T-helper 2 cell (primary cell): ENCODE measurements at places on chromosomes 13 and 19.
A peak's percentile ranks its signal among the peaks of the same experiment; 100 is the strongest.

GRCh38 chr13:113151745-113152690 is 6.4 kb upstream of the PROZ start:
- DNase-seq, result no peak

DNA sequence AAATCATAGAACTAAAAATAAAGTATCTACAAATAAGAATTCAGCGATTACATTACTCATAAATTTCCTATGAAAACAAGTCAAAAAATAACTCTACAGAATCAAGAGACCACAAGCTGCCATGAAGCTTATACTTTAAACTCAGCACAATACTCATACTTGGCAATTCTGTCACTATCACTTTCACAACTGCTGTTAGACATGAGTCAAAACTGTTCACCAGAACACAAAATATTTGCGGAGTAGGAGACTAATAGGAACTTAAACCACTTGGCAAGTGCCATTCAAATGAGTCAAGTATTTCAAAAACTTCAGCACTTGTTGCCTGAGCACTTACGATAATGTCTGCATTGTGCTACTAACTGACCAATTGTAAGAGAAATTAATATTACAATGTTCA is 387.8 kb upstream of the GPC6 start:
- DNase-seq, result no peak

GRCh38 chr19:7869453-7869909 is 4.7 kb downstream of the PRR36 start:
- DNase-seq, result peak; percentile 65

GRCh38 chr19:50191216-50191615 is 12.2 kb upstream of the MYH14 start:
- DNase-seq, result no peak

DNA sequence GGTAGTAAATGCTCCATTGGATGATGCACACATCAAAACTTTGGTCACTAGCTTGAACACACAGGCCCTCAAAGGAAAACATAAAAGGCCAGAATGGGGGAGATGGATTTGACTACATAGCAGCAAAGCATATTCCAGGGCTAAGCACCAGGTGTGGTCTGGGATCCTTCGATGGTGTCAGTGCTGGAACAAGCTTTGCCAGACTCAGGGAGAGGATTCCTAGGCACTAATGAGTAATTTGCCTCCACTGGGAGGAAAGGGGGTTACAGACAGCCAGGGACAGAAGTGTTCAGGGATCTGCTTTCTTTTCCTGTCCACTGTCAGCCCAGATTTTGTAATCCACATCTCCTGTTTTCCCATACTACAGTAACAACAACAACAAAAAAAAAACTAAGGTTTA is 157.2 kb upstream of the OBI1 start:
- DNase-seq, result no peak

GRCh38 chr13:49023431-49023830 is 47.7 kb downstream of the FNDC3A start:
- no peak for DNase-seq

DNA sequence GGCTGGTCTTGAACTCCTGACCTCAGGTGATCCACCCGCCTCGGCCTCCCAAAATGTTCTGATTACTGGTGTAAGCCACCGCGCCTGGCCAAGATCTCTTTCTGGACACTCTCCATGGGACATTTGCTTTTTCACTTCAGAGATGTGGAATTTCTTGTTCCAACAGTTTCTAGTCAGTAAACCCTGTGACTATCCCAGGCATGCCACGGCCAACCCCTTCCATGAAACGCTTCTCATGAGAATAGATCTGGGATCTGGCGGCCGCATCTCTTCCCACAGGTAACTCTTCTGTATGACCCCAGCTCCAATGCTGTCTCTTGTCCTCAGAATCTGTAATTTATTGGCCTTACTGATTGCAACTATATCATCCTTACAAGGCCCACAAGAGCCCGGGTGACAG is 16.2 kb downstream of the PLPP2 start:
- DNase-seq, result no peak

DNA sequence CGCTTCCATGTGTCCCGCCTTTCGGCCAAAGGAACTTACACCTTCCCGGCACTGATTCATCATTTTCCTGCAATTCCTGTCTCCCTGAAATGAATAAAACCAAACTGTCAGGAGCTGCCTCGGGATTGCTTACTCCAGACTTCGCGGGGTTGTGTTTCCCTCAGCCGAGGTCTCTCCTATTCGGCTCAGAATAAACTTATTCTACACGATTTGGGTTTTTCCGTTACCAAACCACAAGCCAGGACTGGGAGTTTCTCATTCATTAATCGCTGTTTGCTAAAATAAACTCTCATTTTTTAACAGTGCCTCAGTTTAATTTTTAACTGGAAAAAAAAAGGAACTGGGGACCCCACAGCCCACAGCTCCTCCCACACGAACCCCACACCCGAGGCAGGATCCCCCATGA is 667 bp downstream of the ZNF878 start:
- DNase-seq, result no peak

DNA sequence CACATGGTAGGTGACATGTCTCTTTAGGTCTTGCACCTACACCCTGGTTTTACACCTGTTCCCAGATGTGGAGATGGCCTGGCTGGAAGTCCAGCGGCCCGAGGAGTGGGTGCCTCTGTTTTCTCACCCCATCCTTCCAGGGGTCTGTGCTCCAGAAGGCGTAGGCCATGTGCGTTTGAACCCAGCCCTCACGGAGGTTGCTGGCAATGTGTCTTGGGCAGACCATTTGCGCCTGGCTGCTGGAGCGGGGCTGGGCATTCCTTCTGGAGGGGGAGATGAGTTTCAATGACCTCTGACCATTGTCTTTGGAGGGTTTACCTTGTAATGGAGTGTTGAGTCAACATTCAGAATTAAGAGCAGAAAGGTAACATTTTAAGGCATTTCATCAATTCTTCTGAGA is 54.8 kb upstream of the ZNF536 start:
- DNase-seq, result no peak

DNA sequence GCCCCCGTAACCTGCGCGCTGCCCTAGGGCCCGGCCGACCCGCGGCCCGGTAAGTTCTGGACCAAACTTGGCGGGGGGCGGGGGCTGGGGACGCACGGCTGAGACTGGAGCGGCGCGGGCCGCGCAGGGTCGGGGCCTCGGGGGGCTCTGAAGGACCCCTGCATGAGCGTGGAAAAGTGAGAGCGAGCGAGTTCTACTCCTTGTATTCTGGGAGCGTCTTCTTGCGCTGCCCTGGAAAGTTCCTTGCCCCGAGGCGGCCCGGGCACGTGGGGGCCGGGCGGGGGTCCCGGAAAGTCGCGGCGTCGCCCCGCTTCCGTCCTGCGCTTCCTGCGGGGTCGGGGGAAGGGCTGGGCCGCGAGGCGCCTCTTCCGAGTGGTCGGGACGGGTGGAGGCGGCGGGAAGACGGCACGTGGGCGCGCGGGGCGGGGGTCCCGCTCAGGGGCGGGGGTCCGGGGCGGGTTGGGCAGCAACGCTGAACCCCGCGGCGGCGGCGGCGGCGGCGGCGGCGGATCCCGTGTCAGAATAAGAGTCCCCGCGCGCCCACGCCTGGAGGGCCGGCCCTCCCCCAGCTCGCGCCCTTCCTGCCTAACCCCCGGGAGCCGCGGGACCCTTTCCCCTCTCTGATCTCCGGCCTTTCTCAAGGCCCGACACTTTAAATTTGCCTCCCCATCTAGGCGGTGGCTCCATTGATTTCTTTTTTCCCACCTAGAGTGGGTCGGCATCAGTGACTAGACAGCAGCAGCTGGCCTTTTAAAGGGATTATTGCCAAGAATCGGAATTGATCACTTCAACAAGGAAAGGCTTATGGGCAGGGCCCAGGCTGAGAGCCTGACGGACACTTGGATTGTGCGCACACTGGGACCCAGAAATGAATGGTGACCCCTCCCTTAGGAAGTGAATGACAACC is 749 bp downstream of the GATAD2A start:
- peak; percentile 36 for DNase-seq

DNA sequence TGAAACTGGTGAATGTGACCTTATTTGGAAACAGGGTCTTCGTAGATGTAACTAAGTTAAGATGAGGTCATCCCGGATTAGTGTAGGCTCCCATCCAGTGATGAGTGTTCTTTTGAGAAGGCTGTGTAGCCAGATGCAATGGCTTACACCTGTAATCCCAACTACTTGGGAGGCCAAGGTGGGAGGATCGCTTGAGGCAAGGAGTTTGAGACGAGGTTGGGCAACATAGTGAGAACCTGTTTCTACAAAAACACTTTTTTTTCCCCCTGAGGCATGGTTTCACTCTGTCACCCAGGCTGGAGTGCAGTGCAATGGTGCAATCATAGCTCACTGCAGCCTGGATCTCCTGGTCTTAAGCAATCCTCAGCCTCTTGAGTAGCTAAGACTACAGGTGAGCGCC is 36.4 kb downstream of the FBN3 start:
- no peak for DNase-seq

GRCh38 chr19:15815306-15815705 is at the start of gene OR10H1:
TSS of gene OR10H1 (minus strand) at chr19:15815664. CDS start at chr19:15808037, 7,627 bp downstream.
- DNase-seq, result no peak

- no peak for DNase-seq
Observed at GRCh38 chr13:26423629-26424028, 133.9 kb upstream of the WASF3 start.

DNA sequence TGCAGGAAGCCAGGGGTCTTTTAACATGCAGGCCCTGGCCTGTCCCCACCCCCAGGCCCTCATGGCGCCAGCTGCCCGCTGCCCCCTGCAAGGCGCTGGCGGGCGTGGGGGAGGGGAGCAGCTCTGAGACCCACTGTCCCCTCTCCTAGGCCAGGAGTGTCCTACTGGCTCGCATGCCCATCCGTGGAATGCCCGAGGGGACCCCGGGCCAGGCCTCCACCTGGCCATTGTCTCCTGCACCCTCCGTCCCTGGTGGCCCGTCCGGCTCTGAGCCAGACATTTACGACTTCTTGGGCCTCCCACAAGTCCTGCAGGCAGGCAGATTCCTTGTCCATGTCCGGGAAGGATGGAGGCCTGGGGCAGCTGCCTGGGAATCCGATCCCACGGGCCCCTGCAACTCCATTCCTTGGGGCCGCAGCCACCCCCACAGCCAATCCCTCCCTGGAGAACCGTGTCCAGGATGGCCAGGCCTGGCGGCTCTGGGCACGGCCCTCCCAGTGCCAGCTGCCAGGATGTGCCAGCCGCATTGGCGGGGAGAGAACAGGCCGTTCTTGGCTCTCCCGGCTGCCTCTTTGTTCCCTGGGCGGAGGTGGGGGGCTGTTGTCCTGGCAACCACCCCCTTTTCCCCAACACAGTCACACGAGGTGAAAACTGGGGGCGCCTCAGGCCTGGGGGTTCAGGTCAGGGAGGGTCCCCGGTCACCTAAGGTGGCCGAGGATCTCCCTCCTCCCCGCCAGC is 10.5 kb upstream of the PLIN3 start:
- no peak for DNase-seq

DNA sequence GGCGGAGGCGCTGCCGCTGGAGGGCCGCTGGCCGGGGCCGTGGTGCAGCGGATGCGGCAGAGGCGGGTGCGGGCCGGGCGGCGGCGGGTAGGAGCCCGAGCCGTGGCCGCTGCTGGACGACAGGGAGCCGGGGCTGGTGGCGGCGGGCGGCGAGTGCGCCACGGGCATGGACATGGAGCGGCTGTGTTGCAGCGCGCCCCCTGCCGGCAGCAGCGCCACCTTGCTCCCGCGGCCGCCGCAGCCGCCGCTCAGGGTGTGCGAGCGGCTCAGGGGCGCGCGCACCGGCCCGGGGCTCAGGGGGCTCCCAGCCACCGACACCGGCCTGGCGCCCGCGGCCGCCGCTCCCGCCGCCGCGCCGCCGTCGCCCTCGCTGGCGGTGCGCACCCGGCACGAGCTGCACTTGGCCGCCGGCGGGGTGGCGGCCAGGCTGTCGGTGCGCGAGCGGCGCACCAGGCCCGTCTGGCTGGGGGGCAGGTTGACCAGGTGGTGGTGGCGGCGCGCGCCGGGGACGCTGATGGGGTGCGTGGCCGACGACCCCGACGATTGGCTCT is 1.7 kb downstream of the IRS2 start:
- peak; percentile 55 for DNase-seq

DNA sequence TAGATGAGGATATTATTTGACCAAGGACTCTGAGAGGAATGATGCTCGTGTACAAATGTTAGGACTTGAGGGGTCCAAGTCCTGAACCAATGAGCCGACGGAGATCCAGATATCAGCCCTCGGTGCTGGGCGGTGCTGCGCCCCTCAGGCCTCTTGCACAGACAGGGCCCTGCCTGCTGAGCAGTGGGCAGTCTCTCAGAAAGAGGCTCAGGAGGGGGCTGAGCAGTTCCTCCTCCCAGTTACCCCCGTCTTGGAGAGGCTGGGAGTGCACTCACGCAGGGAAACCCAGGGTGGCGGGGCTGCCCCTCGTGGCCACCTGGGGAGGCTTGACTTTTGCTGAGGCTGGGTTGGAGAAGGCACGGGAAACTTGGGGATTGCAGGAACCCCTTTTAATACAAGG is 18.4 kb downstream of the TEX29 start:
- no peak for DNase-seq

DNA sequence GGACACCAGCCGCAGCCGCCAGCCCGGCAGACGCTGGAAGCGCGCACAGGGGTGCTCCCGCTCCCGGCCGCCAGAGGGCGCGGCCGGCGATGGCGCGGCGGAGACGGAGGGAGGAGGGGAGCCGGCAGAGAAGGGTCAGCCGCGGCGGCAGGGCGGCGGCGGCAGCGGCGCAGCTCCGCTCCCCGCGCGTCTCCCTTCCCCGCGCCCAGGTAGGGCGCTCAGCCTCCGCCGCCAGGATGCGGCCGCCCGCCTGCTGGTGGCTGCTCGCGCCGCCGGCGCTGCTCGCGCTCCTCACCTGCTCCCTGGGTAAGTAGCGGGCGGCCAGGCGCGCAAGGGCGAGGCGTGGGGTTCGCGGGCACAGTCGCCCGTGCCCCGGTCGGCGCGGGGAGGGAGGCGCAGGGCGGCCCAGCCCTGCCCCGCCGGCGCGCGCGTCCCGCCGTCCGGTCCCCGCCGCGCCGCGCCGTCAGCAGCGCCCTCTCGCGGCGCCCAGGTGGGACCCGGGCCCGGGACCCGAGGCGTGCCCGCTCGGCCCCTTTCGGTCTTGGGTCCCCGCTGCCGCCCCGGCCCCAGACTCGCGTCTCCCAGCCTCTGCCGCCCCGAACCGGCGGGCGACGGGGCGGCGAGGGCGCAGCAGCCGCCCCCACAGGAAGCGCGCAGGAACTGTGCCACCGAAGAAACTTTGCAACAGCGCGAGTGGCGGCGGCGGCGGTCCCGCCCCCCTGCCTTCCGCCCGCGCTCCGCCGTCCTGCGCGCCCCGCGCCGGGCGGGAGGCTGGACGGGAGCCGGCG is at the start of gene B3GLCT:
TSS of gene B3GLCT (plus strand) at position 127 of the 788 bp plus-strand sequence. CDS start at position 237, 110 bp downstream.
- peak; percentile 74 for DNase-seq

GRCh38 chr13:36758345-36758744 is 60.7 kb upstream of the RFXAP start:
- DNase-seq, result no peak

GRCh38 chr19:1619094-1619439 is 13.8 kb upstream of the UQCR11 start:
- no peak for DNase-seq

- no peak for DNase-seq
Observed at GRCh38 chr13:114002771-114003321, 29.0 kb upstream of the C13orf46 start.

GRCh38 chr19:45424191-45425058 is 708 bp upstream of the ERCC1 start:
- peak; percentile 44 for DNase-seq

- no peak for DNase-seq
Observed at GRCh38 chr19:34998777-34999497, 1.2 kb upstream of the GRAMD1A start.
